Activated CD8-positive, alpha-beta T cell treated with anti-CD3 and anti-CD28 coated beads, Interleukin-2, amount 10 ng/mL, durations not matched to agents 7 days and 5 days (primary cell): ENCODE measurements at places on chromosomes 16 and 17. TPM values are rescaled to one million over a fixed set of nuclear protein-coding genes. Genes with fewer than 3 reads are reported as not detected.
A peak's percentile ranks its signal among the peaks of the same experiment; 100 is the strongest.

DNA sequence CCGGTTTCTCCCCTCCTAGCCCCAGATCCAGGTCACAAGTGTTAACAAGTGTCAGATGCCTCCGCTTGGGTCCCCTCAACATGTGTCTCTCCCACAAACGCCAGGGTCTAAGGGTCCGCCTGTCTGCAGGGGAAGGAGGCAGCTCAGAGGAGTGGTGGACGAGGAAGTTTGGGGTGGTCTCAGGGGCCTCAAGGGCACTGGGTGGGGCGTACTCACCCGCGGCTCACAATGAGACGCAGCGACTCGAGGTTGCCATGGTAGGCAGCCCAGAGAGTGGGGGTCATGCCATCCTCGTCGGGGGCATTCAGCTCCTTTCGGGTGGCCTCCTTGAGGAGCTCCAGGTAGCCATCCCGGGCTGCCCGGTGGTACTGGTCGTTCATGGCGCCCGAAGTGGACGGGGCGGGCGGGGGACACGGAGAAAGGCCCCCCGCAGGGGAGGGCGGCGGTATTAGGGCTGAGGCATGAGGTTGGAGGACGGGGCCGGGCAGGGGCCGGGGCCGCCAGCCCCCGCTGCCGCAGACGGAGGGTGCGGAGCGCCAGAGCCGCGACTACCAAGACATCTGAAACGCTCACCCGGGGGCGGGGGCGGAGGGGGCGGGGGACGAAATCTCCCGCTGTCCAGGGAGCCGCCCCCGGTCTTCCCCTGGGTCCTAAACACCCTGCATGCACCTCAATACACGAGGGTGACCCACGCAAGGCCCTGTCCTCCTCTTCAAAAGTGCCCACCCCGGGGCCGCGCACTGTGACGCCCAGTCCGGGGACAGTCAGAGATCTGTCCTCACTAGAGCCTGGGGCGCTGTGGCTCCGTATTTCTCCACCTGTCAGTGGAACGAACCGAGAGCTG is at the start of gene USH1G:
Gene USH1G, minus strand, starts transcription at position 562 of the 844 bp plus-strand sequence. Its CDS starts 182 bp downstream, at position 380.
- H3K27ac ChIP-seq = no peak within 1 kb of the TSS
- DNase-seq = no peak
- no peaks in the 10 kb centered on the region for H3K36me3 ChIP-seq
- peaks cover 5% of the 10 kb centered on the region for H3K4me1 ChIP-seq
- H3K27me3 ChIP-seq = peaks cover 43% of the 10 kb centered on the region

GRCh38 chr17:32814836-32815235 is 62.1 kb downstream of the MYO1D start:
- H3K36me3 ChIP-seq = no peaks in the 10 kb centered on the region
- H3K4me3 ChIP-seq = no peak overlapping the region
- H3K4me1 ChIP-seq = peaks cover 3% of the 10 kb centered on the region

DNA sequence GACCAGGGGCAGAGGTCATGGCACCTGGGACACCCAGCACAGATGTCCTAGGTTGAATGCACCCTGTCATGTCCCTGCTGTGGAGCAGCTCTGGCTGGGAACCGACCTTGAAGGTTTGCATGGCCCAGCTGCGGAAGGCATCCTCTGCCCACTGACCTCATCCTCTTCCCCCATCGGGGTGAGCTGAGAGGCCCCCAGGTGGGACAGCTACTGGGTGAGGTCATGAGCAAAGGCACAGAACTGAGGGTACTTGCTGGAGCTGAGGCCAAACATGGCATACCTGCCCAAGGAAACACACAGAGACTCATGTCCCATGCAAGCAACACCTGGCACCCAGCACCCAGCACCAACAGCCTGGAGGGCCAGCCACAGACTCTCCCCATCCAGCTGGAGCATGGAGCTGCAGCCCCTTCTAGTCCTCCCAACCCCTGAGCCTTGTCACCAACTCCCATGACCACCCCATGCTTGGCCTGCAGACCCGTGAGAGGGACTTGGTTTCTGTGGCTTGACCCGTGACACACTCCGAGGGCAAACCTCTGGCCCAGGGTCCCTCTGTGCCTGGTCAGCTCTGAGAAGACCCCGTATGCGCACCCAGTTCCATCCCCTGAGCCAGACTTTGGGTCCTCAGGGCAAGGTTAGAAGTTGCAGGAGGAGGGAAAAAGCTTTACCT is 33.1 kb downstream of the LGALS9 start:
- DNase-seq = no peak
- H3K27me3 ChIP-seq = no peaks in the 10 kb centered on the region
- no peaks in the 10 kb centered on the region for H3K36me3 ChIP-seq
- H3K4me3 ChIP-seq = no peak overlapping the region

GRCh38 chr17:60231234-60231633 is 81.5 kb downstream of the CA4 start:
- no peak overlapping the region for H3K27ac ChIP-seq
- DNase-seq = no peak
- H3K4me3 ChIP-seq = no peak overlapping the region
- no peaks in the 10 kb centered on the region for H3K27me3 ChIP-seq

DNA sequence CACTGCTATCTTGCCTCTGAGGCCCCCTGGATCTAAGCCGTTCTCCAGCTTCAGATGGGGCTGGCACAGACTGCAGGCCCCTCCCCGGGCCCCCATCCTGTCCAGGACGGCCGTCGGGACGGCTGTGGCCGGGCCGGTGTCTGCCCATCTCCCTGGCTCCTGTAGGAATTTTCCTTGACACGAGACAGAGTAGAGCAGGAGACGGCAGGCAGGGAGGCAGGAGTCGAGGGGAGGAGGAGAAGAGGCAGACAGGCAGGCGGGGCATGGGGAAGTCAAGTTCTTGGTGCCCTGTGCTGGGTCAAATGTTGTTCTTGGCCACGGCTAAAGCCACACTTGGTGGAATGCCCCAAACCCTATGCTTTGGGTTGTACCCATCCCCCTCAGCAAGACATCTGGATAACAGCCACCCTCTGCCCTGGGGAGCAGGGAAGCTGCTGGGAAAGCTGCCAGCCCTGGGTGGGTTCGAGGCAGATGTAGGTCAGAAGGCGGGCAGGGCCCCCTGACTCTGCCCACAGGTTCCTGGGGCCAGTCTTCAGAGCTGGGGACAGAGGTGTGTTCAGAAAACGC is 4.0 kb downstream of the C1QTNF1 start:
- peaks cover 26% of the 10 kb centered on the region for H3K27me3 ChIP-seq
- no peak overlapping the region for H3K4me3 ChIP-seq
- no peak overlapping the region for H3K27ac ChIP-seq
- H3K36me3 ChIP-seq = no peaks in the 10 kb centered on the region
- DNase-seq = no peak

DNA sequence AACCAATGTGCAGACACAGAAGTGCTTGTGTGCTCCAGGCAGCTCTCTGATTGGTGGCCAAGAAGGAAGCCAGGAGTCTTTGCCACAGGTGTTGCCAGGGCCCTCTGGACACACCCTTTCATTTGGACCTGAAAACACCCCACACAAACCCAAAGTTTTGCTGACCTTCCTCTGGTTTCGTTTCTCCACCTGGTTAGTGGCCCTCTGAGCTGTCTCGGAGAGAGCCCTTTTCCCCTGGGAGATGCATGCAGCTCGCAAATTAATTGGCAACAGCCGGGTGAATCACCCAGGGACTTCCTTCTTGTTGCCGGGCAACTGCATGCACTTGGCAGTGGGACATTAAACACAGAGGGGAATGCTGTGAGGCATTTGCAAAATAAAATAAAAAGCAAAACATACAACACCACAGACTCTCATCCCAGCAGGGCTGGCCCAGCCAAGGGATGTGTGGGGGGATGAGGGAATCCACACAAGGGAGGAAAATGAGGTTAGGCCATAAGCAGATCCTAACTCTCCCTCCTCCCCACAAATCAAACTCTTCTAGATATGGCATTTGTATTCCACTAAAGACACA is 286.6 kb downstream of the SOX9 start:
- H3K4me1 ChIP-seq = no peaks in the 10 kb centered on the region
- no peaks in the 10 kb centered on the region for H3K36me3 ChIP-seq
- no peak overlapping the region for H3K4me3 ChIP-seq
- H3K27ac ChIP-seq = no peak overlapping the region
- DNase-seq = no peak

DNA sequence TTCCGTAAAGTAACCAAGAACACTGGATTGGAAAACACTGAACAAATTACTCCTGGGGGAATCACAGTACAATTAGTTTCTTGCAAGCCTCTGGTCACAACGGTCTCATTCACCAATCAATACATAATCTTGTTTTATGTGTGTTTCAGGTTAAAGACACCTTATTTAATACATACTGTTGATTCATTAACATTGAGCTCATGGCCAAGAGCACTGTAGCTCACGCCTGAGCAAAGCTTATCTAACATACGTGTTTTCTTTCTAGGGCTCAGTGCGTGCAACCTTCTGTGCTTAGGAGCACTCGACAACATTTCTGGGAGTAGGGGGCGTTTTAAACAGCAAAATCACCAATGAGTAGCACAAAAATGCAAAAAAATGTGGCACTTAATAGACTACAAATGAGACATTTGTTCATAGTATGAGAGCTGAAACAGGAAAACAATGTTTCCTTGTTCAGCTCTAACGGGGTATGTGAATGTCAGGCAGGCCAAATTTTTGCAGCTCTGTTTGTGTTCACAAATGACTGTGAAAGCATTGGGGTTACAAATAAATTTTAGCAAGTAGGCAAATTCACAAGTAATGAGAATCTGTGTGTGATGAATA is 206.2 kb downstream of the CNTNAP4 start:
- no peaks in the 10 kb centered on the region for H3K36me3 ChIP-seq
- no peaks in the 10 kb centered on the region for H3K4me1 ChIP-seq
- no peaks in the 10 kb centered on the region for H3K27me3 ChIP-seq
- H3K4me3 ChIP-seq = no peak overlapping the region
- DNase-seq = no peak
- H3K27ac ChIP-seq = no peak overlapping the region

- peak; percentile 68 for DNase-seq
- H3K27me3 ChIP-seq = no peaks in the 10 kb centered on the region
Observed at GRCh38 chr16:71467810-71468209, 5.8 kb upstream of the ZNF23 start.

DNA sequence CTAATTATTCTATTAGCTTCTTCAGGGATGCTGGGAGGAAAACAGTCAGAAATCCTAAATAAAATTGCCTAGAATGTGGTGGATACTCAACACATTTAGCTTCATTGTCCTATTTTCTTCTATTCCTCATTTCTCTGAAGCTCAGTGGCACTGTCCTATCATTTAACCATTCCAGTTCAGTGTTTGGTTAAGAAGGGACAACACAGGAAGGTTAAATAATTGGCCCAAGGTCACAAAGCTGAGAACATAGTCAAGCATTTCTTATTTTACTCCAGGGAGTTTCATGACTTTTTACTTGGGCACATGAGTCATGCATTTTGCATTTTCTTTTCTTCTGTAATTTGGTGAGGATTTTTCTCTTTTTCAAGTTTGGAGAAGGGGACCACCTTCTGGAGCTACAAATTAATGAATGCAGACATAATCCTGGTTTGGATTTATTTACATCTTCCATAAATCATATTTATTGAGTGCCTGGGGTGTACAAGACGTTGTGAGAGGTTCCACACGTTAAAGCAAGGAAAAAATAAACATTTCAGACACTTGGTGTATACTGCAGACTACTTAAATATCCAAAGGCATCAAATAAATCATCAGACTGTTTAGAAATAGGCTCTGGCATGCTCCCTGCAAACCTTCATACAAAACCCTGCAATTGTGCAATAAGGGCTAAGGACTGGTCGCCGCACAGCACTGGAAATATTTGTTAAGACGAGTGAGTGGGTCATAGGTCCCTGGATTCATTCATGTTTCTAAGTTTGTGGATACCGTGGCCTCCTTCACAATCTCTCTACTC is 263.9 kb downstream of the MAF start:
- H3K27me3 ChIP-seq = peaks cover 14% of the 10 kb centered on the region
- no peak overlapping the region for H3K27ac ChIP-seq
- H3K4me1 ChIP-seq = no peaks in the 10 kb centered on the region
- DNase-seq = no peak

GRCh38 chr16:57865746-57866528 is 63.6 kb upstream of the KIFC3 start:
- H3K27me3 ChIP-seq = peaks cover 11% of the 10 kb centered on the region
- H3K4me1 ChIP-seq = peaks cover 2% of the 10 kb centered on the region
- no peak for DNase-seq
- no peak overlapping the region for H3K4me3 ChIP-seq

GRCh38 chr17:50767030-50767429 is 288 bp downstream of the ANKRD40CL start:
- no peaks in the 10 kb centered on the region for H3K36me3 ChIP-seq
- peaks cover 5% of the 10 kb centered on the region for H3K4me1 ChIP-seq
- DNase-seq = no peak
- H3K4me3 ChIP-seq = no peak overlapping the region
- H3K27me3 ChIP-seq = peaks cover 34% of the 10 kb centered on the region

DNA sequence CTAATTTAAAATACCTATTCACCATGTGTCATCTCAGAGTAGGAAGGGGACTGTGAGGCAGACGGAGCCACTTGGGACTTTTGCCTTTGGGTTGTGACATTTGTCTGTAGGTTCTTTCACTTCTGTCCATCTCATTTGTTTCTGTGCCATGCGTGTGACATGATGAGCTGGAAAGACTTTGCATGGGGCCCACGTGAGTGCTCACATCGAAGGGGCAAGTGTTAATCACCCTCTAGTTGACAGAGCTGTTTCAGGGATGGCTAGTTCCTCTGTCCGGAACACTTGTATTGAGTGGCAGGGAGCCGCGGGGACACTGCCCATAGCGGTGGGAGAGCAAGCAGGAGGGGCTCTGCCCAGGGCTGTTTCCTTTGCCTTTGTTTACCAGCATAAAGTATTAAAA is 112.0 kb downstream of the RPTOR start:
- peaks cover 21% of the 10 kb centered on the region for H3K4me1 ChIP-seq
- H3K36me3 ChIP-seq = peaks cover 49% of the 10 kb centered on the region
- H3K4me3 ChIP-seq = no peak overlapping the region
- DNase-seq = no peak
- H3K27me3 ChIP-seq = no peaks in the 10 kb centered on the region
- H3K27ac ChIP-seq = no peak overlapping the region

GRCh38 chr17:3887804-3888203 is 5.0 kb downstream of the CAMKK1 start:
- peaks cover 2% of the 10 kb centered on the region for H3K36me3 ChIP-seq
- H3K4me1 ChIP-seq = peaks cover 39% of the 10 kb centered on the region
- H3K4me3 ChIP-seq = no peak overlapping the region

DNA sequence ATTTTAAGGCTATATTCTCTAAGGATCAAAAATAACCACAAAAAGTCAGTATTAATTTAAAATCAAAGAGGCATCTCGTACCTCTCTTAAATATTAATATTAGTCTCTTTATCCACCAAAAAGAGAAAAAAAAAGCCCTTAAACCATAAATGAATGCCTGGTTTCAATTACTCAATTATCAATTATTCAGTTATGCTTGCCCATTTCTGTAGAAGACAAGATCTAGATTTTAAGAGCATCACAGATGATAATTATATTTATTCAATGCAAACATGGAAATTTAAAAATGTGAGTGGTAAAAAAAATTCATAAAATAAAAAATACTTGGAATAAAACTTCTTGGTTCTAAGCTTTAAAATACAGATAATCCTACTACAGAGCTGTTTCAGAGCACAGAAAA is 125.7 kb upstream of the CORO6 start:
- no peaks in the 10 kb centered on the region for H3K27me3 ChIP-seq
- H3K4me3 ChIP-seq = no peak overlapping the region
- DNase-seq = no peak
- H3K36me3 ChIP-seq = peaks cover 21% of the 10 kb centered on the region
- H3K27ac ChIP-seq = no peak overlapping the region

HS3ST2 gene
- total RNA-seq = not detected

B3GNT9 gene
- 6.6 TPM for total RNA-seq

HOXB5 gene
- total RNA-seq = not detected

ADGRG1 gene
- 3.3 TPM for total RNA-seq

TBC1D3B gene
- 8.1 TPM for total RNA-seq

C1QTNF8 gene
- total RNA-seq = not detected

DRC3 gene
- 0.70 TPM for total RNA-seq

KCNJ12 gene
- not detected for total RNA-seq
